ENCODE measurements at places on chromosomes 3 and 15.

DNA sequence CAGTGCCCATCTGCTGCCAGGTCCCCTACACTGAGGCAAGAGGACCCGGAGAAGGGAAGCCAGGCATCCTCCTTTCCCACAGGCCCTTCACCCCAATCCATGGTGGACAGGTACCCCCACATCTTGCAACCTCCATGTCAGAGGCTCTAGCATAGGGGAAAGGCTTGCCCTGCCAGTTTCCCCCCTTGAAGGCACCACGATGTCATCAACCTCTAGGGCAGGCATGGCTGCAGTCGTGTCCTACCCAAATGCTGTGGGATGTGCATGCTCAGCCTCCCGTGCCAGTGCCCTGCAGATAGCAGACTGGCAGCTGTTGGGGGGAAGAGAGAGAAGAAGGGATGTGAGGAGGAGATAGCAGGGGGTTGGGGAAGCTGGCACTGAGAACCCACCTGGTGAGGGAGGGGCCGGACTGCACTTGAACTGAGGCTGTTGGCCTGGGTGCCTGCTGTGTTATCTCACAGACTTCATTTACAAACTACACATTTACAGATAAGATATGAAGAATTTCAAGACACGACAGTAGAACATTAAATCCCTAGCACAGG, 197.5 kb downstream of the ADAMTS9 start:
- ATAC-seq: no peak

- no peak for ATAC-seq
Measured at GRCh38 chr3:2568156-2568555, 469.5 kb downstream of the CNTN4 start.

GRCh38 chr3:133855002-133855370, 40.7 kb downstream of the RAB6B start:
- ATAC-seq: no peak

DNA sequence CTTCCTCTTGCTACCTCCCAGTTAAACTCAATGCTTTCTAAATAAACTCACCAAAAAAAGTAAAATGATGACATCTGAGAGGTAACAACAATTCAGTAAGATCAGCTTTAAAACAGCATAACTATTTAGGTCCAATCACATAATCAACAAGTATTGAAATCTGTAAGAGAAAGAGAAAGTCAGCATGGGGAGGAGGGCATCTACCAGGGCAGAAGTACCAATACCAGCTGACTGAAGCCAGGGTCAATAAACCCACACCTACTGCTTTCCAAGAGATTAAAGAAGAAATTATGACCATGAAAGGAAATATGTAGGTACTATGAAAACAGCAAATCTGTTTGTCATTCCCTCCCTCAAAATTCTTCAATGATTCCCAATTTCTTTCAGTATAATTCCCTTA, 42.2 kb upstream of the IGF2BP2 start:
- no peak for ATAC-seq

GRCh38 chr3:194282436-194283122, 68.5 kb downstream of the CPN2 start:
- ATAC-seq: no peak
